ENCODE measurements at places on chromosomes 11 and 22.

DNA sequence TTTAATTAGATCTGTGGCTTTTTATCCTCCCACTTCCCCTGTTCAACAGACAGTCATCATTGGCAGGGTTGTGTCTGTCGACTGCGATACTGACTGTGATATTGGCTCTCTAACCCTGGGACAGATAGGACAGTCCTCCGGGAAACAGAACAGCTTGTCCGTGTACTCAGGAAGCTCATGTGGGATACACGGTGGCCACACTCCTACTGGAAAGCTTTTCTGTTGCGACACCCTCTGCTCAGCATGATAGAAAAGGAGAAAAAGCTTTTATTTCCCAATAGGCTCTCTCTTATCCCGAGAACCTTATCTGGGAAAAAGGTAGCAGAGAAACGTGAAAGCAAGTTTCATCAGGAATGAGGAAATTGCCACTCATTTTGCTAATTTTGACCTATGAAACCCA, 60.4 kb upstream of the HSPA8 start:
- no peak for DNase-seq

- DNase-seq, result peak; percentile 18
These were observed 3.5 kb upstream of the RAB1B start for GRCh38 chr11:66264914-66265313.

DNA sequence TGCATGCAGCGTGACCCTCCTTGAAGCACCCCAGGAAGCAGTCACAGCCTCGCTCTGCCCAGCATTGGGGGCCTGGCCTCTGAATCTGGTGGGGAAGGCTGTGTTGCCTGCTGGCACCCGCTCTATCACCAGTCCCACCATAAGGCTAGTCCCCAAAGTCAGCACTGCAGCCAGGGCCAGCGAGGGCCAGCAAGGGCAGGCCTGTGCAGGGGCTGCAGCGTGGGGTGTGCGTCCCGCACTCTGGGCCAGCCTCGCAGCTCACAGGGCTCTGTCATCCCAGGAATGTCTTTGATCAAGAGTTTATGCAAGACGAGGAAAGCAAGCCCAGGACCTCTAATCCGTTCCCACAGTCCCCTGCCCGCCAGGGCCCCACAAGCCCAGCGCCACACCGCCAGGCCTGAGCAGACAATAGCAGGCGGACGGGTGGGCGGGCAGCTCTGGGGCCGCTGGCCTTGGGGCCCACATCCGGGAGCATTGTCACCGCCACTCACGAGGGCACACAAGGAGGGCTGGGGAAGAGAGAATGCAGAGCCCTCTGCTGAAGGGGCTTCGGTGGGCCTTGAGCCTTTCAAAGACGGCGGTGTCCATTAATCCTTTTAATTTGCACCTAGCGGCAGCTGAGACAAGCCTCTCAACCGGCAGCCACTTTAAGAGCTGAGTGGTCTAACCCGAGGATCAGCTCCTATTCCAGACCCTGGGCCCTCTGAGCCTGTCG, 17.1 kb downstream of the LTO1 start:
- no peak for DNase-seq

DNA sequence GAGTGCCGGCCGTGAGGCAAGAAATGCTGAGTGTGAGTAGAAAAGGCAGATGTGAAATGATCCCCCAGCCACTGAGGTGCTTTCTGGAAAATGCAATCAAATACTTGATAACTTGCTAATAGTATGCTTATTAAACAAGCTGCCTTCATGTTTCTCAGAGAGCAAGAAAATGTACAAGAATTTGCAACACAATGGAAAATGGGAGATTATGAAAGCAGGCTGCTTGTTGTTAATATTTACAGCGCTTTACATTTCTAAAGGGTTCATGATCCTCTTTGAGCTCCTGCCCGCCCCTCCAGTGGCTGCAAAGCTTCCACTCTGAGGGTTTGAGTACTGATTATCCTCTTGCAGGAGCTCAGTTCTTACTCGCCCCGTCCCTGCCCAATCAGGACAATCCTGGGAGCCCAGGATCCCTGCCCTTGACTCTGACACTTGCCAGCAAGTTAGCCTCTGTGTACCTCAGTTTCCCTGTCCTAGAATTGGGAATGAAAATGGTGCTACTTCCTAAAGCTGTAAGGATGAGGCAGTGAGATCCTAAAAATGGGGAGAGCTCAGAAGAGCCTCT, 645.1 kb downstream of the TBC1D22A start:
- no peak for DNase-seq

DNA sequence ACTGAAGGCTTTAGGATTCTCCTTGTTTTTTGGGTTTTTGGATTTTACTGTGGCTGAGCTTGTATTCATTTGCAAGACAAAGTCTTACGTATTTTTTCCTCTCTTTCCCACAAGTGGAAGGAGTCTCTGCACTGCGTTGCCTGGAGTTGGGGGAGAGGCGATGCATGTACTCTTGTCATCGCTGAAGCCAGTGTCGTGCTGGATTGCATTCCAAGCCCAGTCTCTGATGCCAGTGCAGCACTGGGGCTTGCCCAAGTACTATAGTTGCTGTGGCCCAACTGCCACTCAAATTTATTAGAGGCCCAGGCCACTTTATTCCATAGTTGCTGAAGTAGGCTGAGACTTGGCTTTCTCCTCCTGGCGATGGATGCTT, 230.2 kb downstream of the DYNC2H1 start:
- DNase-seq, result no peak

- no peak for DNase-seq
These were observed 28.0 kb downstream of the FADS2 start for GRCh38 chr11:61855939-61856680.

Data from activated CD4-positive, alpha-beta T cell treated with anti-CD3 and anti-CD28 coated beads, Interleukin-2, amount 50 U/mL, for 4 hours (primary cell).